ENCODE measurements at places on chromosomes 3 and 15. TPM values are rescaled to one million over a fixed set of nuclear protein-coding genes. Genes with fewer than 3 reads are reported as not detected.

The IQSEC1 gene
- 3.2 TPM for total RNA-seq

The PAK2 gene
- 24.1 TPM for total RNA-seq

The PIAS1 gene
- 26.2 TPM for total RNA-seq

The LMOD3 gene
- not detected for total RNA-seq

The OIP5 gene
- 81.2 TPM for total RNA-seq

The COPB2 gene
- 149 TPM for total RNA-seq

- no peak for DNase-seq
Measured at GRCh38 chr3:168424059-168424734, 328.5 kb upstream of the GOLIM4 start.

GRCh38 chr3:63597019-63597418, 55.5 kb upstream of the SNTN start:
- no peak for DNase-seq
